ENCODE measurements at places on chromosomes 16 and 17.

- DNase-seq = no peak
Observed at GRCh38 chr16:87790292-87791100, 24.7 kb upstream of the KLHDC4 start.

- DNase-seq = no peak
Observed at GRCh38 chr17:73646409-73647300, 2.4 kb upstream of the SDK2 start.

DNA sequence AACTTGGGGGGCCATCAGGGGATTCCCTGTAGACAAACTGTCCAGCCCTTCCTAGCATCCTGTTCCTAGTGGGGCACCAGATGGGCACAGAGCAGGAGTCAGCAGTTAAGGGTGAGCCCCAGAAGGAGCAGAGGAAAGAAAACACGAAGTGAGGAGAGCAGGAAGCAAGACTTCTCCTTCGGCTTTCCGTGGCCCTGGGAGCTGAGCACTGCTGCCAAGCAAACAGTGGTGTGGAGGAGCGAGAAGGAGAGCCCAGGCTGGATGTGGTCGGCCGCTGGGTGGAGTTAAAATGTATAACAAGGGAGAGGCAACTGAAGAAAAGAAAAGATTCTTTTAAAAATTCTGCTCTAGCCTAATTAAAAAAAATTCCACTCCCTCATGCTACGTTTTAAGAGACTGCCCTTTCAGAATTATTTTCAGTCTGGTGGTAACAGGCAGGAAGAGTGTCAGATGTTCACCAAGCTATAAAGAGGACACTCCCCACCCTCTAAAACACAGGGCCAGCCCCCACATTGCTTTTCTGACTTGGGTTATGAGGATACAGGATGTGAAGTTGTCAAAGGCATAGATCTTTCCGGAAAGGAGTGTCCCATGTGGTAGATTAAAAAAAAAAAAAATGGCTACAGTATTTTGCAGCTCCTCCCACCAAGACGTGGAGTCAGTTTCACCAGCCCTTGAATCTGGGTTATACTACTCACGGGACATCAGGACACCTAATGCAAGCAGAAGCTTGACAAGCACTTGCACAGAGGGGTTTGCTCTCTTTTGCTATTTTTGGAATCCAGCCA, 74.9 kb upstream of the ZFHX3 start:
- peak; percentile 9 for DNase-seq

DNA sequence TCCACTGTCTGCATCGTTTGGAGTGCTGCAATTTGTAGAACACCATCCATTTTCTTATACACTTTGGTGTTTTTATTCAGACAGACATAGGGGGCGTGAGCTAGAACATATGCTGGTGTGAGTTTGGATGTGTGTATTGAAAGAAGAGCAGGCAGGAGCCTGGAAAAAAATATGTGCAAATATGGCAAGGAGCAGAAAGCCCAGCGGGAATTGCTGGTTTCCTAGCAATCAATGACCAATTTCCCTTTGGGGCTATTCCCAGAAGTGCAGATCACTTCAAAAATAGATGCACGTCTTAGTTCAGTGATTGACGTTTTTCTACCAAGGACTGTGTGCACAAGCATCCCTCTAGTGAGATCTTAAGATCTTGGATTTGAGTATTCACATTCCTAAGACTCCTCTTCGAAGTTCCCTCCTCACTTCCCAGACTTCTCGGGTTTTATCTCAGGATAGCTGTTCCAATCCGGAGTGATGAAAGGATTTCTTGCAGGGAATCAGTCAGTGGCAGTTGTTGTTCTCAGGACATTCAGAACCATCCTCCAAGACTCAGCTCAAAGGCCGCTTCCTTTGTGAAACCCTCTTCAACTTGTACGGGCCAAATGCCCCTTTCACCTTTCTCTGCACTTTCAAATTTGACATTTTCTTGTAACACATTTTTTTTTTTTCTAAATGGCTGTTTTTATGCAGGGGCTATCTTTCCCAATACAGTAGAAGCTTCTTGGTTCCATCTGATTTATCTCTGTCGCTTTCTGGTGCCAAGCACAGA, 268.7 kb upstream of the ASIC2 start:
- DNase-seq = no peak

DNA sequence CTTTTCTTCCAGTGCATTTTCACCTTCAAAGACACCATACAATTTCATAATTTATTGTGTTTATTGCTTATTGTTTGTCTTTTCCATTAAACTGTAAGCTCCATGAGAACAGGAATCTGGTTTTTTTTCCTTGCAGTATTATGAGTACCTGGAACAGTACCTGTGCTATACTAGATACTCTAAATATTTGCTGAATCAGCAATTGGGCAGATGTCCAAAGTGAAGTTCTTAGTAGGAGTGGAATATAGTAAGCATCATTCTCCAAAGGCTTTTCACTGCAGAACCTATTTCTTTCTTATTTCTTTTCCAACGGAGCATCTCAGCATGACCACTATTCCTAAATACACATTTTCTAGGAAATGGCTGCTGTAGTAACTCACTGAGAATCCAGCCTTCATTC, 269.0 kb upstream of the CCL2 start:
- DNase-seq = no peak

DNA sequence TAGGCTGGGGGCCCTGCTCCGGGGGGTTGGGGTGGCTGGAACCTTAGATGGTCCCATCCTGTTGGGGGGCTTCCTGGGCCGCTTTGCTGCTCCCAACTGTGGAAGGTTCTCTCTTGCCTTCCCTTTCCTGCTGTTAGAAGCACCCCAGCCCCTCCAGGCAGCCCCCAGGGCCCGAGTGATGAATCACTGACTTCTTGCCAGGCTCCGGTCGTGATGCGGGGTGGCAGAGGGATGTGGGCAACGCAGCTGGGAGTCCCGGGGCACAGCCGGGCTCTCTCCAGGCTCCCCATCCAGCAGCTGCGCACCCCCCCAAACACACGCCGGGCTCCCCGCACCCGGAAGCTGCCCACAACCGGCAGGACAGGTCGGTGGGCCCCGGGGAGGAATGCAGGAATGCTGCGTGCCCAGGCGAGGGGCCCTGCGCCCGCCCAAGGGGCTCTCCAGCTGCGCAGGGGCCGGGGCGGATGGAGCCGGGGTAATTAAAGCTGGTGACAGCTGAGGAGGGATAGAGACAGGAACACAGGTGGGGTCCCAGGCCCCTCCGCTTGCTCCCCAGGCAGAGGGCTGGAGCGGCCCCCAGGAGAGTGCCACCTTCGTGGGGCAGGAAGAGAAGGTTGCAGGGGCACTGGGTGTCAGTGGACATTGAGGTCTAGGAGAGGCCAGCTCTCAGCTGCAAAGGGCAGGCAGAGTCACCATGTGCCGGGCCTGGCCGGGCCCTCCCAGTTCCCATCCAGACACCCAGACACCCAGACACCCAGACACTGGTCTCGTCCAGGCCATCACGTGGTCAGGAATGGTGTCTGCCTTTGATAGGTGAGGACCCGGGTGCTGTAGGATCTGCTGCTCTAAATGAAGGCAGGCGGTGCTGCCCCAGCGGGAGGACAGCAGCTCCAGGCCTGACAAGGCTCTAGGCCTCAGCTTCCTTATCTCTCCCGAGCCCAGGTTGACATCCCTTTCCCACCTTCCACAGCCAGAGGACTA, 15.0 kb upstream of the SLC38A10 start:
- DNase-seq = no peak

GRCh38 chr17:43528319-43528987, 17.7 kb downstream of the ETV4 start:
- no peak for DNase-seq

DNA sequence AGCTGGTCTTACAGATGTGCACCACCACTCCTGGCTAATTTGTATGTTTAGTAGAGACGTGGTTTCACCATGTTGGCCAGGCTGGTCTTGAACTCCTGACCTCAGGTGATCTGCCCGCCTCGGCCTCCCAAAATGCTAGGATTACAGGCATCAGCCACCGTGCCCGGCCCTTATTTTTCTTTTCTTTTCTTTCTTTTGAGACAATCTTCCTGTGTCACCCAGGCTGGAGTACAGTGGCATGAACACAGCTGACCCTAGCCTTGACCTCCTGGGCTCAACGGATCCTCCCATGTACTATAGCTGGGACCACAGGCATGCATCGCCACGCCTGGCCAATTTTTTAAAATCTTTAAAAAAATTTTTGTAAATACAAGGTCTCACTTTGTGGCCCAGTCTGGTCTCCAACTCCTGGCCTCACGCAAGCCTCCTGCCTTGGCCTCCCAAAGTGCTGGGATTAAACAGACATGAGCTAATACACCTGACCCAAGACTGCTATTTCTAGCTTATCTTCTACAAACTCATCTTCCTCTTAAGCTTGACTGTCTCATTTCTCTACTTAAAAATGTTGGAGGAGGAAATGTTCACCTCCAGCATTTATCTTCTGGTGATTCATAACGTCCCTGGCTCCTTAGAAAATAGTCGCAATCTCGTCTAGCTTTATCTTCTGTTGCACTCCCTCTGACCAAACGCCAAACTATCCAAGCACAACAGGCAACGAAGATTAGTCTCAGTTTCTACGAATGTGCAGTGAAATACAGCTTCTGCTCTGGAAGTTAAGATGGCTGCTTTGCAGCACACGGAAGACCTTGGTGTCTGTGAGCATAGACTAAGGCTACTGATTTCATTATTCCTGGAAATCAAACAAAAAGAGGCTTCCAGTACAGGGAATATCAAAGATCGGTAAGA, 8.2 kb upstream of the TMEM94 start:
- DNase-seq = no peak

DNA sequence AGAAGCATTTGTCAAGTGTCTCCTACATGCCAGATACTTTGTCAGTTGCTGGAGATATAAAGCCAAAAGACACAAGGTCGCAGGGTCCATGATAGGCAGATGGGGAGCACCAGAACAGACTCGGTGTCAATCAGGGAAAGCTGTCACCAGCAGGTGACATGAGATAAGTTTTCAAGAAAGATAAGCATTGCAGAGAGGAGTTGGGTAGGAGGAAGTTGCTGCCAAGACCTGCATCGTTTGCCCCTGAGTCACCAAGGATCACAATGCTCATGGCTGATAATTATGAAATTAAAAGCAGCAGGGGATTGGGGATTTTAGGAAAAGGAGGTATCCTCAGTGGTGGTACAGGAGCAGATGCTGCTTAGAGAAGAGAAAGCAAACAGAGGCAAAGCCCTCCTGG, 551.1 kb upstream of the CDH11 start:
- peak; percentile 11 for DNase-seq

DNA sequence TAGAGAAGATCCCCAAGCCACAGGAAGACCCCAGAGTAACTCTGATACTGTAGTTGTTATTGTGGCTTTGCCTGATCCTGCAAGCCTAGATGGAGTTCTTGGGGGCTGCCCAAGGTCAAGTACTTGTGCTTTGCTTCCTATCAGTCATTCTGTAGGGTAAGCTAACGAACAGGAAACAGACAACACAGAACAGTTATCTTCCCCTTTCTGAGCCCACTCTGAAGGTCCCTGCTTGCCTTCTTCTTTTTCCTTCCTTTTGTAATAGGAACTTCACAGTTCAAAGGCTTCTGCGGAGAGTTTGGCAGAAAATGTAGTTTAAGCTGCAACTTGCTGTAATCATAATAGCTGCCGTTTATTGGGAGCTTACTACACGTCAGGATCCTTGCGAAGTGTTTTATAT, 494.1 kb upstream of the ERCC4 start:
- DNase-seq = no peak

GRCh38 chr17:4735876-4736651, 3.6 kb upstream of the ZMYND15 start:
- DNase-seq = no peak

DNA sequence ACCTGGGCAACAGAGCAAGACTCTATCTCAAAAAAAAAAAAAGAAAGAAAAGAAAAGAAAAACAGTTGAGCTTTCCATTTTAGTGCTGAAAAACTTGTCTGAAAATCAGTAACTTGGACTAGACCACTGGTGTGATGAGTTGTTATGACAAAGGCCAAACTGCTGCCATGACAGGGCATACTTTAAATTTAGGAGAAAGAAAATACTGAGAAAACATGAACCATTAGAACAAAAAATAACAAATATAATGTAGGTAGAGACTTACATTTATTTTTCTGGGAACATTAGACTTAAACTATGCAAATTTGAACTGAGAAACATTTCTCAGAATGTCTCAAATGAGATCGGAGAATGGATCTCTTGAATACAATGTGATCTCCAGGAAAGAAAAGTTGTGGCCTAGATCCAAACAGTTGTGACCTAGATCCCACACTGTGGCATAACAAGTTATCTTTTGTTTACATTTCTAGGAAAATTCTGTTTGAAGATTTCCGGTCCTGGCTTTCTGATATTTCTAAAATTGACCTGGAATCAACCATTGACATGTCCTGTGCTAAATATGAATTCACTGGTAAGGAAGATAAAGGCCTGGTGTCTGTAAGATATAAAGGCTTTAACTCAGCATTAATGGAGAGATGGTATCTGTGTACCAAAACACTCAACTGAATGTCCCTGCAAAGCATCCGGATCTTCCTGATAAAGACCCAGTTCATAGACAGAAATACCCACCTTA, 10.9 kb downstream of the OGFOD1 start:
- no peak for DNase-seq

- DNase-seq = no peak
Observed at GRCh38 chr16:71626018-71626857, at the start of gene MARVELD3. TSS of gene MARVELD3 (plus strand) at chr16:71626184. CDS start at chr16:71626230, 46 bp downstream.

GRCh38 chr17:4722678-4723240, 8.5 kb upstream of the MED11 start:
- DNase-seq = no peak

DNA sequence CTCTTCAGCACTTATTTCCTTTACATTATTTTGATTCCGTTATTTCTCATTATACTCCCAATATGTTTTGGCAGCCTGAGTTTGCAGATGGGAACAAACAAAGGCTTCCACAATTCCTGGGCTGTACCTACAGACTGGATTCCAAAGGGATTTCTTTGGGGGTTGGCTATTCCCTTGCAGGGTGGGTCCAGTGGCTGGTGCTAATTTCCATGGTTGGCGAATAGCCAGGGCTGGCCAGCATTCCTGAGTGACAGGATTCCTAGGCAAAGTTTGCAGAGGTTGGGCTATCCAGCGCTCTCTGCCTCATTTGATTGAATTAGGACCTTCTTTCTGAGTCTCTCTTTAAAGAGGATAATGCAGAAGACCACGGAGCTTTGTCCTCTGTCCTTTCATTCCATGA, 207.4 kb downstream of the MAF start:
- no peak for DNase-seq

- DNase-seq = no peak
Observed at GRCh38 chr17:37200497-37200896, 175.3 kb upstream of the C17orf78 start.

DNA sequence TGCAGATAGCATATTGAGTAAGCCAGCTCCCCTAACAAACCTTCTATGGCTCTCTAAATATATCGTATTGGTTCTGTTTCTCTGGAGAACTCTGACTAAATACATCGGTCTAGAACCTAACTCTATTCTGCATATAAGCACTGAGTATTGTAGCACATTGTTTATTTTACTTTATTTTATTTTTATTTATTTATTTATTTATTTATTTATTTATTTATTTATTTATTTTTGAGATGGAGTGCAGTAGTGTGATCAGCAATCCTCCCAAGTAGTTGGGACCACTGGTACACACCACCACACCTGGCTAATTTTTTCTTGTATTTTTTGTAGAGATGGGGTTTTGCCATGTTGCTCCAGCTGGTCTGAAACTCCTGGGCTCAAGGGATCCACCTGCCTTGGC, 28.9 kb upstream of the HELZ start:
- no peak for DNase-seq

GRCh38 chr17:79473111-79473875, 137.6 kb downstream of the RBFOX3 start:
- no peak for DNase-seq

- DNase-seq = no peak
Observed at GRCh38 chr16:49632795-49633184, 223.1 kb downstream of the ZNF423 start.

- no peak for DNase-seq
Observed at GRCh38 chr16:4525069-4525468, 13.5 kb downstream of the CDIP1 start.
